Activated effector memory CD4-positive, alpha-beta T cell treated with anti-CD3 and anti-CD28 coated beads, Interleukin-2, amount 50 U/mL, for 16 hours (primary cell): ENCODE measurements at places on chromosomes 3 and 15.

DNA sequence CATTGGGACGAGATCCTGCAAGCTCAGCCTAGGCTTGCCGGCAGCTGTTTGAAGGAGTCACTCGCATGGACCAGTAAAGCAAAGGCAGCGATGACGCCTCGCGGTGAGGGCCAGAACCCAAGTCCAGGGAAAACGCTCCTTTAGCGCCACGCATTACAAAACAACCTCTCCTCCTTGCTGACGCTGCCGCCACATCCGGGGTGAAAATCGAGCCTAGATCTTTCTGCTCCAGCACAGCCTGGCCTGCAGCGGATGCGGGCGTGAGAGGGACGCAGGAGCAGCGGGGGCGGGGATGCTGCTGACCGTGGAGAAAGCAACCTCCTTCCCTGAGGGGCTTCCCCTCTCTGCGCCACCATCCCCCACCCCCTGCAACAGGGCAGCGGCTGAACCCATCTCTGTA, 46.7 kb downstream of the CASR start:
- no peak for DNase-seq

DNA sequence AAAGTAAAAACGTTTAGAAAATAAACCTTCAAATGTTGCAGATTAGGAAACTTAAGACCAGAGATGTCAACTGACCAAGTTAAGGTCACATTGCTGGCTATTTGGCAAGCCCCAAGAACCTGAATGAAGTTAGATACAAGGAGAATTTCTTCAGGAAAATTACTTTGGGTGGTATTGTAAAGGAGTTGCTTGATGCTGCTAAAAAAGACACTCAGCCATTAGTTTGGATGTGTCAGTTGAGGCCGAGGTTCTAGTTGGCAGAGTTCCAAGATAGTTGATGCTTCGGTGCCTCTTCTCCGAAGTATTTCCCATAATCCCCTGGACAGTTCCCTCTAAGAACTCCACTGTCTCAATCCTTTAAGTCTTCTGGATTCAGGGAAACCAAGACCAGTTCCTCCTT, 24.3 kb downstream of the SIAH2 start:
- DNase-seq = no peak

- no peak for DNase-seq
These were observed 492.6 kb upstream of the TBL1XR1 start for GRCh38 chr3:177689869-177690268.

DNA sequence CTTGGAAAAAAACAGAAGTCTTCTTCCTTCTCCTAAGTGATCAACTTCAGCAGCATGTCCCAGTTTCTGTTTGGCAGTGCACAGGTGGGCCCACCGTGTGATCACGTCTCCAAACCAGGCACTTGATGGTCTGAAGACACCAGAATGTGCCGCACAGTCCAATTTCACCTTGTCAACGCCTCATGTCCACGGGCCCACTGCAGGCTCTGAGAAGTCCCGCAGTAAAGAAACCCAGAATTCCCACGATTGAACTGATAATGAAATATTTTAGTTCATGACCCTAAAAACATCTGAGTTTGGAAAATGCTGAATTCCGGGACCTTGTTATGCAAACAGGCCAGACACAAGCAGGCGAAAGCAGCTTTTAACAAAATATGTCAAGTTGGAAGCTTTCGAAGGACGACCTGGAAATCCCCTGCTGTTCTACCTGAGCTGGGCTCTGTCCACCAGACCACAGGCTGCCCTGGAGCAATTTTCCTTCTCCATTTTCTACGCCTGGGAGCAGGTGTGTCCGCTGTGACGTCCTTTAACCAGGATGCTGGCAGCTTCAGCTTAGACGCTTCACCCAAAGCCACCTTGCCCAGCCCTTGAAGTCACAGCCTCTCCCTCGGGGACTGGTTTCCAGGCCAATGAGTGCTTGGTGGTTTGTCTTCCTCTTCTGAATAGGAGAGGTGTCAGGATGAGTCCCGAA, 167.8 kb upstream of the IQSEC1 start:
- no peak for DNase-seq

DNA sequence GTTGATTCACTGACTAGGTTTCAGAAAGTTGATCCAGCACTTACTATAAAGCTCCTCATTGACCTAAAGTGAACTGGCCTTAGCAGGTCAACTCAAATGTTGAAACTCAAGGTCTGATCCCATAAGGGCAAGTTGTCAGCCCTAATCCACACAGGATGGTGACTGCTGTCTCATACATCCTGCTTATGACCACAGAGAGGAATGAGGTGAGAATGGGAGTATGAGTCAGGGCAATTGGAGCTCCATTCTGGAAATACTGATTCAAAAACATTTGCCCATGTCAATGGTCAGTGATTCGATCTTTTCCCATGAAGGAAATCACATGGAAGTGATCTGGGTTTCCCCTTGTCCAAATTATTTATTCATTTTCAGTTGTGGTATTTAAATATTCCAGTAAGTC, 78.7 kb downstream of the ZNF385D start:
- no peak for DNase-seq

DNA sequence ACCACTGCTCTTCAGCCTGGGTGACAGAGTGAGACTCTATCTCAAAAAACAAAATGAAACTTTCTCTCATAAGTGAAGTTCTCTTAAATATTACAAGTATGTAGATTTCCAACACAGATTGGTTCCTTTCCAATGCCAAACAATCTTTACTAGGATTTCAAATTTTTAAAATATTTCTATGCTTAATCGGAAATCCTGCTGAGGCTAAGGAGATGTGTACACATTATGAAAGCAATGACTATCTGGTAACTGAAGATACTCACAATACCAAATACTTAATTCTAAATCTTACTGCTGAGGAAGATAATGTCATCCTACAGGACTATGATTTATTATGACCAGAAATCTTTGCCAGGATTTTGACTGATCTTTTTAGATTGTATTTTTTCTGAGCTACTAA, 255.6 kb upstream of the ZNF717 start:
- DNase-seq = no peak

DNA sequence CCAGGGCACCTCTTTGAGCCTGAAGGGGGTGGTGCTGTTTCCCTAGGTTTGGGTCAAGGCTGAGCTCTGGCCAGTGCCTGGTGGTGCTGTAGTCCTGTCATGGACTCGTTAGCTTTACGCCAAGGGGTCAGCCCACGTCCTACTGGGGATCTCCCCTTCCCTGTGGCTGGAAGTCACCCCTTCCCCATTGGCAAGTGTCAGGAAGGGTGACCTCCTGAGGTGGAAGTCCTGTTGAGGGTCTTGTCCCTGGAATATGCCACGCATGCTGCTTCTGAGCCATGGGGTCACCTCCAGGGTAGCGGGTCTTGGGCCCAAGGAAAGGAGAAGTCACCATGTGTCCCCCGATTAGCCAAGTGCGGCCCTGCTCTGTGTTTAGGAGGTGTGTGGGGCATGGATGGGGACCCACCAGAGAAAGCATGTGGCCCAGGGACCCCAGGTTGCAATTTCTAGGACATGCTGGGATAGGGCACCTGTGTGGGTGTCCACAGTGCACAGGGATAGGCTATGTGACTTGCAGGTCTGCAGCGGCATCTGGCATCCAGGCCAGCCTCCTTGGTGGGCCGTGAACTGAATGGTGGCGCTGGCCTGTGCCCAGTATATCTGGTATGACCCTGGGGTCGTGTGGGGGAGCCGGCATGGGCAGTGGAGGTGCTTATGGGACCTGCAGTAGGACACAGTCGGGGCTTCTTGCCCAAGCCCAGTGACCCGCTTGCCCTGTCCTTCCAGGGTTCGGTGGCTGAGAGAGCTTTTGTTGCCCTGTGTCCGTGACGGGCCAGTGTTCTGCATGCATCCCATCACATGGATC, 226.7 kb downstream of the SNRPN start:
- peak; percentile 41 for DNase-seq

- DNase-seq = no peak
These were observed 129.3 kb downstream of the RBMS3 start for GRCh38 chr3:29410220-29410619.

DNA sequence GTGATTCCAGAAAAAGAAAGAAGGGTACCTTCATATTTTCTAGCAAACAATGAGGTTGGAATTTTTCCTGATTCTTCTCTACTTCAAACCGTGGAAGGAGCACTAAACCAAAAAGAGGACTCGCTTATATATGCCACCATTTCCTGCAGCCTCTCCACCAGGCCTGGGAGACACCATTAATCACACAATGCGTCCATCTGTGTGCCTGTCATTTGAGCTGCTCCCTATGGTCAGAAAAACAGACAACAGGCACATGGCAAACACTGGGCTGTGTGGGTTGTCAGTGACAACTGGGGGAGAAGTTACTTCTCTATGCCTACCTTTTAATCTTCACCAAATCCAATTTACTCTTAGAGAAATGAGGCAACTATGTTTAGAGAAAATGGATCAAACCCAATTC, 71.9 kb downstream of the NR2F2 start:
- no peak for DNase-seq

- no peak for DNase-seq
These were observed 769.5 kb upstream of the DPPA4 start for GRCh38 chr3:110106805-110107204.

DNA sequence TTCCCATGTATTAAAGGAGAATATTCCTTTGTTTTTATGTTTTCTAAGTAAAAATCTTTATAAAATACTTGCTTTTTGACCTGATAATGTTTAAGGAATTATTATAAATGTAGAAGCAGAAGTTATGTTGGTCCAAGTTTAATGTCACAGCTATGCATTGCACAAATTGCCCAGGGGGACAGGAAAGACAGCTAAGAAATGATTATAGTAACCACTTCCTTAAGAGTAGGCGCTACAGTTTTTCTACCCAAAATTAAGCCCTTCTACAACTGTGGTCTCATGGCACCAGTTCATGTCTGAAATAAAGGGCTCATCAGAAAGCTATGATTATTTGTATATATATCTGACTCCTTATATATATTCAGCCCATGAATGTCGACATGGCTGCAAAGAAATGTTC, 176.4 kb downstream of the GBE1 start:
- DNase-seq = no peak

GRCh38 chr3:63800097-63800496, 19.0 kb upstream of the C3orf49 start:
- DNase-seq = no peak

DNA sequence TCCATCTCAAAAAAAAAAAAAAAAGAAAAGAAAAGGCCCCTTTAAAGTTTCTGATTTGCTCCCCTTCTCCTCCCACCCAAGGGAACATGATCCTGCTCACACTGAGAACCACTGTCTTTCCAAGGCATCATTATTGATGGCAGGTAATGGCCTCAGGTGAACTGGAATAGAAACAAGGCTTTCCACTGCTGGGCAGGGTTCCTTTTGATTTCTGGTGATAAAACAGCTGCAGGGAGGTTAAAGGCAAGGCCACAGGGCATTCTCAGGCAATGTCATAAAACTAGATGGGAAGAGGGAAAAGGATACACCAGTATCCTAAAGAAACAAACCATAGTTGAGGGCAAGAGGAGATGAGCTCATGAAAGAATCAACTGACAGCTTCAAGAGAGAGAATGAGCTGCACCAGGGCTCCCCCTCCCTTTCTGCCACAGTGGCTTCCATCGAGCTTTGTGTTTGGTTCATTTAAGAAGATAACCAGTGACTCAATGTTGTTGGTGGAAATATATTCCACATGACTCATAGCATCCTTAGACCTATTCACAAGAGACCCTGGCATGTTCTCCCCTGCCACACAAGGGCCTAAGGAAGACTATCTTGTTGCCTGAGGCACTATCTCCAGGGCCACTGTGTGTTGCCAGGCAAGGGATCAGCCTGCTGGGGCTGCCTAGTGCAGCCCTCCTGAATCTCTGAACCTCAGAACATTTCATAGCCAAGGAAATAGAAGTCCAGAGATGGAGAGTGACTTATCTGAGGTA, 86.4 kb downstream of the WDR76 start:
- DNase-seq = no peak

GRCh38 chr3:47536221-47536891, 22.8 kb upstream of the ELP6 start:
- DNase-seq = no peak

DNA sequence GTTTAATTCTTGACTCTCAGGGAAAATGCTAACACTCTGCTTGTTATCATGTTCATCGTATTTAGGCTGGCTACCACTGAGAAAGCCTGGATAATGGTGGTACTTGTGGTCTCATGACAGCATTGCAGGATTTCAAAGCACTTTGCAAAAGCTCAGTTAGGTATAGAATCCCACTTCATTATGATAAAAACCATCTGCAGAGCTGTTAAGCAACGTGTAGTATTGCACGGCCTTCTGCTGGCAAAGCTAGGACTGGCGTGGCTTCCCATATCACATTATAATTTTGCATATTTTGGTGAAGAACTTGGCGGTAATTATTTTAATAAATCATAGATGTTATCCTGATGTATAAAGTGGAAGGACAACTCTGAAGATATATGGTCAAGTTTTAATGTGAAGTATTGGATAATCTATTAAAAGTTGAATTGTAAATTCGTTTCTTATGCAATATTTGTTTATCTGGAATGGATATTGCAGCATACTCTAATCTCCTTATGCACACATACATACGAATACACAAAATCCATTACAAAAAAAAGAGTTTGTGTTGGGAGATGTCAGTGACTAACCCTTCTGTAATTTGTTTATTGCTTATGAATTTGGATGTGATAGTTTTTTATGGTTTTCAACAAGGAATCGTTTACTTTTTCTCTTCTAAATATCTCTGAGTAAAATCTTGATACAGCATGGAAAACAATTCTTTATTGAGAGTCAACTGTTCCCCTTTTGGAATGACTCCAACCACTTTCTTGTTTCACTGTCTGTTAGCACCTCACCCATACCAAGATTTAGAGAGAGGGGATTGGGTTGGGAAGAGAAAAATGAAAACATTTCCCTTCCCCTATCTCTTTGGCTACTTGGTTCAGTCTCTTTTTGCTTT, 9.2 kb downstream of the RAB8B start:
- DNase-seq = no peak

GRCh38 chr3:153714588-153715290, 406.5 kb upstream of the ARHGEF26 start:
- no peak for DNase-seq

GRCh38 chr15:68989541-68990230, 24.8 kb upstream of the NOX5 start:
- no peak for DNase-seq

- no peak for DNase-seq
These were observed 306.5 kb downstream of the ROBO1 start for GRCh38 chr3:79461129-79461792.

DNA sequence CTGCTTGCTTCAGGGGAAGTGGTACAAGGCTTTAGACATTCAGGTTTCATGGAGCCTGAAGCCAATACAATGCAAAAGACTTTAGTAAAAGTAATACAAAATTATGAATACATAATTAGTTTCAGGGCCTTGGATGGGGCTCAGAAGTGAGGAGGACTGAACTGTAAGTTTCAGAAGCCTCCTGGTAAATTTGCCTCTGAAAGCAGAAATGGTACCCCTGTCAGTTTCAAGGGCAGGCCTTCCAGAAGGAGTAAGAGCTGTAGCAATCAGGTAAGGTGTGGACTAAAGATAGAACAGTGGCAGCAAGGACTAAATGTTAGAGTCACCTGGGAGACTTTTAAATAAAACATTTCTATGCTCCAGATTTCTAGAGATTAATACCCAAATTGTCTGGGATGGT, 402.5 kb upstream of the GOLIM4 start:
- DNase-seq = no peak

GRCh38 chr3:184240384-184241140, 8.2 kb downstream of the ALG3 start:
- DNase-seq = no peak
